ENCODE measurements at places on chromosomes 13 and 19.

DNA sequence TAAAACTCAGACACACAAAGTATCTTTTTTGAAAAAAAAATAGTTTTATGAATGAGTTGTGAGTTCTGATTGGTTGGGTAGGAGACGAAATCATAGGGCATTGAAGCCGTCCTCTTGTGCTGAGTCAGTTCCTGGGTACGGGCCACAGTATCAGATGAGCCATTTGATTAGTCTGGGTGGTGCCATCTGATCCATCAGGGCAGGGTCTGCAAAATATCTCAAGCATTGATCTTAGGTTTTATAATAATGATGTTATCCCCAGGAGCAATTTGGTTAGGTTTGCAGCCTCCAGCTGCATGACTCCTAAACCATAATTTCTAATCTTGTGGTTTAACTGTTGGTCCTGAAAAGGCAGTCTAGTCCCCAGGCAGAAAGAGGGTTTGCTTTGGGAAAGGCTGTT, 1310.6 kb downstream of the SLITRK1 start:
- no peak for DNase-seq

GRCh38 chr19:1271528-1272422, 2.6 kb downstream of the CIRBP start:
- DNase-seq: no peak

DNA sequence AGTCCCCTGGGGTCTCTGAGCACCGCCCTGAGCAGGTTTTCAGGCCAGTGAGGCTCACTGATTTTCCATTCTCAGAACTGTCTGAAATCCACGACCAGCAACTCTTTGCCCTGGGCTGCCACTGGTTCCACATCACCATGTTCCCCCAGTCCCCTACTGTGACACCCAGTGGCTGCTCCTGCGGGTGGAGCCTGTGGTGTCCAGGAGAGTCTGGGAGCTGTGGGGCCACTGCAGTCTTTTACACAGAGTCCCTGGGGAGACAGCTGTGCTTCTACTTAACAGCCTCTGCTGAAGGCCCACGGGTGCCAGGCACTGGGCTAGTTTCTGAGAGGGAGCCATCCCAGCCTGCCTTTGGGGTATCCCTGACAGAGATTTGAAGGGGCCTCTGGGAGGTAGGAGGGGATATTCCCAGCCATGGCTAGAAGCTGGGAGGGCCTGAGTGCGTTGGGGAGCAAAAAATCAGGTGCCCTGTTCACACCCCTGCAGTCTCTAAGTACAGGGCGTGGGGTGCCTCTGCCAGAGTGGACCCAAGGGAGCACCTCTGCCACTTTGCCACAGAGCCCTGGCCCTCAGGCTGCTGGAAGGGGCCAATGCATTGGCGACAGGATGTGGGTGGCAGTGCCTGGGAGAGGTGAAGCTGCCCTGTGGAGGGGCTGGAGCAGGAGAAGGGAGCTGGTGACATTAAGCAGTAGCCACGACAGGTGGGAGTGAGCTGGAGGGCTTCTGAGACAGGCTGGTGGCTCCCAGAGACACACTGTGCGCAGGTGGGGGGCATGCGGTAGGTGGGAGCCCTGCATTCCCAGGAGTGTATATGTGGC, 200.2 kb upstream of the ZNF536 start:
- DNase-seq: no peak

DNA sequence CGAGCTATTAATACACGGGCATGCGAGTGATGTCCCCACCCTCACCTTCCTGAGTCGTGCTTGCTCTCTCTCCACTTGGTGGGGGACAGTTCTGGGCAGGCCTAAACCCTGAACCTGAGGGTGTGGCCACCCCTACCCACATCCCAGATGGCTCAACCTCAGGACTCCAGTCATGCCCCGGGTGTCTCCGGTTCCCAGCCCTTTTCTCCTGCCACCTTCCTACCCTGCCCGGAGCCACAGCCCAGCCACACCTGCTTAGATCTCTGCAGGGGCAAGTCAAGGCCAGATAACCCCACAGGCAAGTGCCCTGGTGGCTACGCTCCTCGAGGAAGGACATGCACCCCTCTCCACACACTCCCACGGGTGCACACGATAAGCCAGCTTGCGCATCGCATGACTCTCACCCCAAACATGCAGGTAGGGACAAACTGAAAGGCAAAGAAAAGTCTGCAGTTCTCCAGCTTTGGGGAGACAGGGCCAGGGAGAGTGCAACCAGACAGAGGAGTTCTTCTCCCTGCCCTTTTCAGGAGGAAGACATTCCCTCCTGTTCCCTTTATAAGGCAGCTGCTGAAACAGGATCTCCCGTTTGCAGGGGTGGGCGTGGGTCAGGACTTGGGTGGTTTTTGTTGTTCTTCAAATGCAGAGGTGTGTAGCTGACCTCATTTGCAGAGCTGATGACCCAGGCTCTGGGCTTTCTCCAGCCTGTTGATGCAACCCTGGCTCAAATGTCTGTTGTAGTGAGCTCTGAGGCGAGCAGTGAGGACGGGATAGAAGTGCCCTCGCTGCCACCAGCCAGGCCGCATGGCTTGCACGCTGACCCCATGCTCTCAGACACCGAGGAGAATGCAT, 88.6 kb downstream of the DPF1 start:
- DNase-seq: peak; percentile 45

- DNase-seq: no peak
Measured at GRCh38 chr19:19040417-19040816, 7.0 kb downstream of the ARMC6 start.

Data from keratinocyte (primary cell).